NCI-H2081 (cell line): ENCODE measurements at places on chromosomes 12 and 14.

- no peak for DNase-seq
Measured at GRCh38 chr14:94612580-94613554, 676 bp downstream of the SERPINA3 start.

DNA sequence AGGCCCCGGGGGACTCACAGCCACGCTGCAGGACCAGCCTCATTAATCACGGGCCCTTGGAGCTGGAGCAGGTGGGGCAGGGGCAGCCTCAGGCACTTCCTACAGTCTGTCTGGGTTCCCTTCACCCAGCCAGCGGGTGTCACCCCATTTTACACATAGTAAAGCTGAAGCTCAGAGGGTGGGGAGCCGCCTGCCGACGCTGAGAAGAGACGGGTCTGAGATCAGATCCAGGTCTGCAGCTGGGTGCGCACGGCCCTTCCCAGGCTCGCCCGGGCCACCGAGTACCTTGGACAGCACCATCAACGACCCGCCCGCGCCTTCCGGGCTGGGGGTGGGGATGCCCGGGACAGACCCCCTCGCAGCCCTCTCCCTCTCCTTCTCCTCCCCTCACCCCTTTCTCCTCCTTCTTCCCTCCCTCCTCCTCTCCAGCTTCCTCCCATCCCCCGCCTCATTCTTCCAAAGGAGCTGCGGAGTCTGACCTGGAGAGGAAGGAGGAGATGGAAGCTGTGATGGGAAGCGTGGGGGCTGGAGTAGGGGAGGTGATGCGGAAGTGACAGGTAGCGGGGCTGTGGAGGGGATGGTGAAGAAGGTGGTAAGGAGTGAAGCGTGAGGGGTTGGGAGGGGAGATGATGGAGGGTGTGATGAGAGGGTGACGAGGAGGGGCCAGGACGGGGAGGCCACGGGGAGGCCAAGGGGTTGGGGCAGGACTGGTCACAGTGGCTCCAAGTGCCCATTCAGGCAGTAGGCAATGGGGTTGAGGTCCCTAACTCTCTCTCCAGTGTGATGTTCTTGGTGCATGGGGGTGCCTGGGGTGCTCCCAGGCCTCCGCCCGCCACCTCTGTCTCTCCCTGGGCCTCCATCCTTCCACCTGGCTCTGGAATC, 8.8 kb downstream of the DTX1 start:
- DNase-seq: peak; percentile 37

- no peak for DNase-seq
Measured at GRCh38 chr12:81070846-81071245, 7.0 kb upstream of the ACSS3 start.

- no peak for DNase-seq
Measured at GRCh38 chr12:71694099-71694820, 8.4 kb downstream of the TMEM19 start.

GRCh38 chr14:51550636-51551035, 101.1 kb upstream of the FRMD6 start:
- DNase-seq: no peak

DNA sequence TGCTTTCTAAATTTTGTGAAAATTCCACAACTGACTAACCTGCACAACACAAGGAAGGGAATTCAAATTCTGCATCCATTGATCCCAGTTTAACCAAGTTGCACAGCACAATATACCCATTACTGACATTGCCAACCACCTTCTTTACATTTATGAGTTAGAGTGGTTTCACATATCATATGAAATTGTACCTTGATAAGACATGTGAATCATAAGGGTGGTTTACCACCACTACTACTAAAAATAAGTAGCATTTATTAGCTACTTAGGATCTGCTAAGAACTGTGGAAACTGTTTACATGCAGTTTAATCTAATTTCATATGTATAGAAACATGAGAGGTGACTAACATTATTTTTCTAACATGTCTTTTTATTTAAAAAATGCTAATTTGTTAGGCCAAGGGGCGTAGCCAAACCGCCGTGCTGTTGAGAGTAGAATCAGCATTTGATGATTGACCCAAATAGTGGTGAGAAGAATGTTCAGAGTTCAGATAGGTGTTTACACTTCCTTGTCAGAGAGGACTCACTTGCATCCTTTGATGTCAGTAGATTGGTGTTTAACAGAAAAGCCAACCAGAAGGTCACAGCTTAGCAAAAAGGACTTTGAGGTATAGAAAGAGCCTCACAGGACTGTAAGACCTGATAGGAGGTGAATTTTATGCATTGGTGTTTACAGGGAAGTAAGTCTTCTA, 56.2 kb downstream of the LRFN5 start:
- no peak for DNase-seq

DNA sequence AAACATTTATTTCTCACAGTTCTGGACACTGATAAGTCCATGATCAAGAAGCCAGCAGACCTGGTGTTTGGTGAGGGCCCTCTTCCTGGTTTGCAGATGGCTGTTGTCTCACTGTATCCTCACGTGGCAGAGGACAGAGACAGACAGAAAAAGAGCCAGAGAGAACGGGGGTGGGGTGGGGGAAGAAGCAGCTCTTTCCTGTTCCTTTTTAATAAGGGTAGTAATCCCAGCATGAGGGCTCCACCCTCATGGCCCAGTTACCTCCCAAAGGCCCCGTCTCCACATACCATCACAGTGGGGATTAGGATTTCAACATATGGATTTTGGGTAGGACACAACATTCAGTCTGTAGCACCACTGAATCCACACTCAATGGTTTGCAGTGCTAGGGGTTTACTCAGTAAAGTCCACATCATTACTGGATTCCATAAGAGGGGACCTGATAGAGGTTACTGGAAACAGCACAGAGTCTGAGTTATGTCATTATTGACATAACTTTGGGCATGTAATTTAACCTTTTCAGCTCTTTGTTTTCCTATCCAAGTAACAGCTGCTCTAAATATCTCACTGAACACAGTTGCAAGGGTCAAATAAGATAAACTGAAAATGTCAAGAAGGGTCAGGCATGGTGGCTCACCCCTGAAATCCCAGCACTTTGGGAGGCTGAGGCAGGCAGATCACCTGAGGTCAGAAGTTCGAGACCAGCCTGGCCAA, 53.2 kb downstream of the RPAP3 start:
- no peak for DNase-seq

DNA sequence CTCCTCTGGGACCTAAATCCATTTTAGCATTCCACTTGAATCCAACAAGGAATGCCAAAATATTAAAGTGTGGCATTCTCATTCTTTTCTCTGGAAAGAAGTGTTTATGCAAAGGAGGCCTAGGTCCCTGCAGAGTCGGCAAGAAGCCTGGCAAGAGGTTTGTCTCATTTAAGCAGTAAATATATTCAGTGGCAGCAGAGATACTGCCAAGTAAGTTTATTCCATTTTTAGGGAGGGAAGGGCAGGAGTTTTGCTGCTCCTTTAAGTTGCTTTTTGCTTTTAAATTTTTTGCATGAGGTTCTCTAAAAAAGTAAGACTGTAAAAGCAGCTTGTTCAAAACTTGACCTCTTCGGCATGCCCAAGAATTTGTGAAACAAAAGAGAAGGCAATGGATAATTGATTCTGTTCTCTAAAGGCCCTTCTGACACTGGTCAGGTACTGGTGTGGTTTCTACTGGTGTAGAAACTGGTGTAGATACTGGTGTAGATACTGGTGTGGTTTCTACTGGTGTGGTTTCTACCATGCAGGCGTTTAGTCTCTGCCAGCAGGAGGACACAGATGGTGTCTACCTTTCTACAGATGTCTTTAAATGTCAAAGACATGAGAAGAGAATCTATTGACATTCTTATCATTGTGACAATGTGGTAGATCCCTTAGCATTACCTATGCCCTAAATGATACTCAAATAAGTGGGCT, 107.3 kb downstream of the SAMD4A start:
- DNase-seq: no peak

DNA sequence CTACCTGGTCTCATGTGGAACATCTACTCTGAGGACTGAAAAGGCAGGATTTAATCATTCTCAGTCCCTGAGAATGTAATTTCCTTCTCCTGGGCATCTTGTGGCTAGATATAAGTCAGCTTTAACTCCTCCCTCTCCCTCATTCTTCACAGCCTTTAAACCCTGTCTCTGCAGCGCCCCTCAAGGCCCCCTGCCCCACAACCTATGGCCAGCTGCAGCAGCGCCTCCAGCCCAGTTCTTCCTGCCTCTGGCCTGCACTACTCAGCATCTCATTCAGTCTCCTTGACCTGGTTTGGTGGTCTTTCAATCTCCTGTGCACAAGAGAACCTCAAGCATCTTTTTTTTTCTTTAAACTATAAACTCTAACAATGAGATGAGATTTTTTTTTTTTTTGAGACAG, 29.3 kb downstream of the NCKAP5L start:
- DNase-seq: no peak

GRCh38 chr12:12560587-12561370, 1.9 kb downstream of the DUSP16 start:
- peak; percentile 22 for DNase-seq

DNA sequence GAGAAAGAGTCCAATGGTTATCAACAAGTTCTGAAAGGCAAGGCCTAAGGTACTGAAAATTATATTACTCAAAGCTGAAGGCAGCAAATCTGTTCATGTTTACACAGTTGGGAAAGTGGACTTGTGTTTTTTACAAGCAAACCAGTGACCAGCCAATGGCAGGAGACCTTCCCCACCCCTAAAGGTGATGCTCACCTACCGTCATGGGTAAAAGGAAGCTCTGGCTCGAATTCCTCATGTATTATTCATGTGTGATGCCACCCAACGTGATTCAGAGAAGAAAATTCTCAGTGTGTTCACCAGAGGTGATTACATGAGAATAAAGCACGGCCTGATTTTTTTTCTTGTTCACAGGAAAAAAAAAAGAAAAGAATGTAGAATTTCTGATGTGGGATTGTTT, 1161.2 kb upstream of the SEL1L start:
- no peak for DNase-seq

DNA sequence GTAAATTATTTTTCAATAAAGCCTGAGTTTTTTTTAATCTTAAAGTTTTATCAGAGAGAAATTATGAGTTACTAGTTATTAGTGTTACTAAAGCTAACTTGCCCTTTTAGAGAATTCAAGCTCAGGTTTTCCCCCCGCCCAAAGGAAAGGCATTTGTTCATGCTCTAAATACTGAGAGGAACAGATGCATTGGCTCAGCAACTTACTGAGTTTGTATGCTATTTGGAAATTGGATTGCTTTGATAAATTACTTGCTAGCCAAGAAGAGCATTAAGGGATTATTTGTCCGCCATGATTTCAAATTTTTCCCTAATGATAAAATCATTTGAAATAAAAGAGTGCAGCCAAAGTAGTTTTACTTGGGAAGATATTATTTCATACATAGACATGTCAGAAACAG, 149.4 kb downstream of the METTL25 start:
- no peak for DNase-seq

GRCh38 chr12:76898442-76898841, 19.6 kb upstream of the CSRP2 start:
- DNase-seq: no peak

DNA sequence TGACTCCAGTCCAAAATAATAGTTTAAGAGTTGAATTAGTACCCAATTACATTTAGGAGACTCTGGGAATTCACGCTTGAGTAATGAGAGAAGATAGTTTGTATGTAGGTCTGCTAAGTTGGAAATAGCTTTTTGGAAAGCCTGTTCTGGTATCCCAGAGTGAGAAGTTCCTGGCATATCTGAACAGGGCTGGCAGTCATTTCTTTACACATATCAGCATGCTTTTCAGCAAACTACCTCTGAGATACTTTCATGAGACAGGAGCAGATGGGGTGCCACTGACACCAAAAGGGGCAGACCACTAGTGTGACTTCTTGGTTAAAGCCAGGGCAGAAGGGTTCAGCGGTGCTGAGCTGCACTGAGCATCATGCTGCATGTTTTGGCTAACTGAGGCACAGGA, 45.1 kb upstream of the GRIP1 start:
- no peak for DNase-seq

GRCh38 chr12:62525271-62525670, 58.6 kb downstream of the MON2 start:
- DNase-seq: no peak

GRCh38 chr12:104345234-104346066, 41.9 kb downstream of the EID3 start:
- no peak for DNase-seq

GRCh38 chr12:6507102-6507998, 13.4 kb downstream of the NCAPD2 start:
- no peak for DNase-seq

DNA sequence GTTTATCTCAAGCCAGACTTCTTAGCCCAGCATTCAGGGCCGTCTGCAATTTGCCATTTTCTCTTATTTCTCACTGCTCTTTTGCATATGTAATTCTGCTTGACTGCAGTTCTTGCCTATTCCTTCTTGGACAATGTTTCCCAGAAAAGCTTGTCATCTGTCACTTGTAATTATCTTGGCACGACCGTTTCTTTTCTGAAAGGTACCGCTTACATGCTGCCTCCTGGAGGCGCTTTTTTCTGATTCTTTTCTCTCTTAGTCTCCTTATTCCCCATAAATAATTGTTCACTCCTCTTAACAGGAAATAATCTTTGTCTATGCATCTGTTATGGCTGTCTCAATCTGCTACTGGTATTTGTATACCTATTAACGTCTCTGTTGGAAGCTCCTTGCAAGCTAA, 1.2 kb upstream of the ALDH1L2 start:
- DNase-seq: no peak

DNA sequence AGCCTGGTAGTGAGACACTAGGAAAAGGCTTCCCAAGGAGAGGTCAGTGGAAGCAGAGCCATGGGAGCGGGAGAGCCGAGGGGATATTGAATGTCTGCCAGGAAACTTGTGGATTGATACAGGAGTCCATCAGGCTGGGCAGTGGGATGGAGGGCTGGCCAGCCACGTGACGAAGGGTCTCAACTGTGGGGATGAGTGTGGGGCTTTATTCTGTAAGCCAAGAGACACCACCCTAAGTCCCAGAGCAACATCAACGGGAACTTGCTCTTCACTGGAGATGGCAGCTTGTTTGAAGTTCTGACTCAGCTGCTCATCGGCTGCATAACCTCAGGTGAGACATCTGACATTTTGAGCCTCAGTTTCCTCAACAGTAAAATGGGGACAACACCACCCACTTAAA, 197.8 kb downstream of the VRK1 start:
- DNase-seq: no peak

GRCh38 chr12:66620026-66620425, 58.9 kb downstream of the GRIP1 start:
- no peak for DNase-seq
